ENCODE measurements at places on chromosomes 5 and 9.

DNA sequence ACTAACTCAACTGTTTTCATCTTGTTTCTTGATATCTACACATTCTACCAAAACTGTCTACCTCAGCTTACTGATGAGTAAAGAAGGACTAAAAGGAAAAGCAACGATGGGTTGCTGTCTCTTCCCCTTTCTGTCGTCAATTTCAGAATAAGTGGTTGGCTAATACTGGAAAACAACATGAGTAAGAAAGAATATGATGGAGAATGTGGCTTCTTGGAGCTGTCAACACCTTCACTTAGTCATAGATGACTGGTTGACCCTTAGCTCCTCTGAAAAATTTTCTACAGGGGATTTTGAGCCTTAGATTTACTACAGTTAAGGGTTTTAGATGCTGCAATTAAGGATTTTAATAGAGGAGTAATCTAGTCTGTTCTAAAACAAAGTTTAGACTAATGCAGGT is 797.9 kb downstream of the TLE4 start:
- peak; percentile 31 for DNase-seq

DNA sequence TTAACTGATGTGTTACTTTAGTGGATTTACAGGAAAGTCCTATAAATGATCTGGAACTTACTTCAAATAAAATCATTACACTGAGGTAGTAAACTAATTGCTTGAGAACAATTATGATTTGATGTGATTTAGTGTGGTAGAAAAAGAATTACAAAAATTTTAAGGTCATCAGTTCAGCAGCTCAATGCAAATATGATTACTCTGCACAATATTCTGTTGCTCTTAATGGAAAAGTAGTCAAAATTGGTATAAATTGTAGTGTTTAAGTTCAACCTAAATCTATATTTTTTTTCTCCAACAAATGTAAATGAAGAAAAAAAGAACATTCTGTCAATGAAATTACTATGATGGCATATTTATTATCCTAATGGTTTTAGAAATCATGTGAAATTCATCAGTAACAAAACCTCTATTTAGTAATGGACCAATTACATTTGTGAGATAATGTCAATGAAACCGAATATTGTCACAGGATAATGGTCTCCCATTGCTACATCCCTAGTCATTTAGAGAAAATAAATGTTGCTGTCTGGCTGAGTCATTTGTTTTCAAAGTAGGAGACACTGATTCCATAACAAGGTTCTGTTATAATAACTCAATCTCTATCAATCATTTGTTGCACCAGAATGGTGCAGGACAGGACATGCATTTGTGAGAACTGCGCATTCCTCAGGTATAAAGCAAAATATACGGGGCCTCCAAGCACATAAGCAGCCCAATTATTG is 177.1 kb downstream of the NFIB start:
- DNase-seq, result no peak

DNA sequence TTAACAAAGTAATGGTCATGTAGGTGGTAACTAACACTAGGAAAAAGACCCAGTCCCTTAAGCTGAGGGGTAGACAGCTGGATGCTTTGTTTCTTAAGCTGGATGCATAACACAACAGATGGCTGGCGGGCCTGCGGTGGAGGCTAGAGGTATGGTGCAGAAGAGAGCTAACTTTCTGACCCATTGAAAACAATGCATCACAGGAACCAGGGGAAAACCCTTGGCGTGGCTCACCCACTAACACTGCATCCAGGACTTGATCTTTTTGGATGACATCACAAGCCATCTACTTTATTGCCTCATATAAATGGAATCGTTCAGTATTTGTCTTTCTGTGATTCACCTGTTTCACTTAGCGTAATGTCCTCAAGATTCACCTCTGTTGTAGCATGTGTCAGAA is 138.7 kb downstream of the AUH start:
- DNase-seq, result no peak

DNA sequence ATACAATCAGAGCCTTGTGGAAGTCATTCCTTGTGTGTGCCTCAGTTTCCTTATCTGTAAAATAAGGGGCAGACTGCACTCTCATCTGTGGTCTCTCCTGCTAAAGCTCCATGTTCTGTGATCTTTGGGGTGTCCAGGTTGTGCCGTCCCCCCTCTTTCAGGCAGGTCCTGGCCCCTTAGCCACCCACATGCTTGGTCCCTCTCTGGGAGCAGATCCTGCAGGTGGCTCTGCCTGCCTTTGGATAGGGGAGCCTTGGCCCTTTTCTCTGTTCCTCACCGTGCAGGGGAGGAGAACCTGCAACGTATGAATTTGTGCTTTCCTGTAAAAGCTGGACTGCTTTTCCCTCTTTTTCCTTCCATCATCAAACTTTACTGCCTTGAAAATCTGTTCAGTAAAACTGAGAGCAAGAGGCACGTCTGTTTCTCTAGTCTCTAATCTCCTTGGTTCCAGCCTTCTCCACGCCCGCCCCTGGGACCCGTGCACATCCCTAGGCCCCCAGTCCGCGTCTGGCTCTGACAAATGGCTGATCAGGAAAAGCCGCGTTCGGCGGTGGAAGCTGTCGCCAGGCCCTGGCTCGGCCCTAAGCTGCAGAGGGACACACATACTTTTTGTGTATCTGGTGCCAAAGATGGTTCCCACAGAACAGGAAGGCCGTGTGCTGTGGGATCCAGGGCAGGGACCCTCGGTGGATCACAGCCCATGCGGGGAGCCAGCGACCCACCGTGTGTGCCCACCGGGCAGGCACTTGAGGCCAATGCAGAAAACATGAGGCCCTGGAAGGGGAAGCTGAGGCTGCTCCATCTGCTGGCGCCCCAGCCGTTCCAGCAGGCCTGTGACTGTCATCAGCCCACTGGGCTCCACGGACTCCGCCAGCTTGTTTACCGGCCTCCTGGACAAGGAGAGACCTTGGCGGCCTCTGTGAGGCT is 43.4 kb upstream of the COL5A1 start:
- DNase-seq, result no peak

DNA sequence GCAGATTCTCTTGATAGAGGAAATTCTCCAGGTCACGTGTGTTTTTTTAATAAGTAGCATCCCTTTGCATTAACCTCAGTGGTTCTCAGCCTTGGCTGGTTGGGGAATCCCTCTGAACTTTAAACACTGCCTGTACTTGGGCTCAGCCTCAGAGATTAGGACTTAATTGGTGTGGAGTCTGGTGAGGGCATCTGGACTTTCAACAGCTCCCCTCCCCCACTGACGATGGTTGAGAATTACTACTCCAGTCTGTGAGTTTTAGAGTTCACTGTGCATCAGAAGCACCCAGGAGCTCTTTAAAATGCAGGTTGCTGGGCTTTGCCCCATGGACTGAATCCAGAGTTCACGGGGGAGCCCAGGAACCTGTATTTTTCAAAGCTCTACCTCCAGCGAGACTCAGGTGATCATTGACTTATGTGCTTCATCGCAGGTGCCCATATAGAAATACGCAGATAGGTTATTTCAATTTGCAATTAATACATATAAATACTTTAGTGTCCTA is 71.4 kb downstream of the DAPK1 start:
- DNase-seq, result no peak

GRCh38 chr5:8871446-8871845 is 674.4 kb downstream of the SEMA5A start:
- DNase-seq, result no peak

DNA sequence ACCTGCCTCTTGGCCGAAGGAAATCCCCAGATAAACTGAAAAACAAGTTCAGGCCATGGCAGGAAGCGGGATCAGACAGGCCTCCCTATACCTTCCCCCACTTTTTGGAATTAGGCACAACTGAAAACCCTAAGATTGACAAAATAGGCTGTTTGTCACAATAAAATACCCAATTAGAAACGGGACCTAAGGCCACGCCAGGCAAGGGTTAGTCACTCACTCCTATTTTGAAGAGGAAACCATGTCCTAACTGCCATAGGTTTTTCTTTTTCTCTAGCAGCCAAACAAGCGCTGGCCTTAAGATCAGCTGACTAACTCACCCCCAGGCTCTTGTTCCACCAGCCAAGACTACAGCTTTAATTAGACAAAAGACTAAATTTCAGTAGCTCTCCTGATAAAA is 11.9 kb downstream of the FBP2 start:
- no peak for DNase-seq

- DNase-seq, result no peak
Measured at GRCh38 chr5:157459715-157460599, at the start of gene NIPAL4. Gene NIPAL4 (plus strand): TSS chr5:157460213. CDS start chr5:157460321, 108 bp downstream.

DNA sequence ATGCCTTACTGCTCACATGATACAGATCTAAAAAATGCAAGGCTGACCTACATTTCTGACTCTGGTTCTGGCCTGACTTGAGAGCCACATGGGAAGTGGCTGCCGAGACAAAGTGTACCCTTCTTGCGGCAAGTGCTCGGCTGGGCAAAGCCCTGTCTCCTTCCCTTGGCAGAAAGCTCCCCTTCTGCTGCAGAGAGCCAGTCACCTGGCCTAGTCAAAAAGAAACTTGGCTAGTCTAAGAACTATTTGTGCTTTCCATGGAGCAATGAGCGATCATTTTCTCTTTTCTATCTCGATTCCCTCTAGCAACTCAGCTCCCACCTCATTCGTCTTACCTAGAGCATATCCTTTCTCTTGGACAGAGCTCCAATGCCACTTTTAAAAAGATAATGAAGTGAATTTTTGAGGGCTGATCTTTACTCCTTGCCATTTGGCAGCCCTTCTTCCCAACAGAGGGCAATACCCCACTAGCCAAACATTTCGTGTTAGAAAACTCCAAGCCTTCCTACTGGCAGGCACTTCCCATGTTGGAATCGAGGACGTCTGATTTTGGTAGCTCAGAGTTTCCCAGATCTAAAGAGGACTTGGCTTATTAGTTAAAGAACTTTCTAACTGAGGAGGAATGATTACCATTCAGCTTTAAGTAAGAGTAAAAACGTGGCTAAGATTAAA is 108.1 kb upstream of the PRRC1 start:
- DNase-seq, result no peak

GRCh38 chr9:69120380-69121154 is 53.5 kb upstream of the TJP2 start:
- DNase-seq, result no peak

DNA sequence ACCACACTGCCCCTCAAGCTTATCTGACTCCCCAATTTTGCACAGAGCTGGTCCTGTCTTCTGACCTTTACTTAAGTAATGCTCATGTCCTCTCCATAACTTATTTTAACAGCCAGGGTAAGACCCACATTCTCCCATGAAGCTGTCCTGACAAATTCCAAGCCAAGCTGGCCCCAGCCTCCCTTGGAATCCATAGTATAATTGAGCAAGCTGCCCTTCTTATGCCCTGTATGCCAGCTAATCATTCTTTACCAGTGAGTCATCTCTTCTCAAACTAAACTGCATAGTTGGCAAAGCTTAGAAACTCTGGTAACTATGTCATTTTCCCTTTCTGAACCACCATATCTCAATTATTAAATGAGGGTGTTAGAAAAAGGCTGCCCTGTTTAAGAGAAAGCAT is 92.4 kb downstream of the NFIB start:
- DNase-seq, result peak; percentile 83

GRCh38 chr5:149132474-149132873 is 8.8 kb upstream of the ABLIM3 start:
- DNase-seq, result no peak

- peak; percentile 49 for DNase-seq
Measured at GRCh38 chr5:68455216-68455615, 239.7 kb downstream of the PIK3R1 start.

- no peak for DNase-seq
Measured at GRCh38 chr9:79912318-79913070, 340.7 kb downstream of the TLE4 start.

GRCh38 chr9:124332361-124333202 is 74.8 kb downstream of the NEK6 start:
- no peak for DNase-seq

DNA sequence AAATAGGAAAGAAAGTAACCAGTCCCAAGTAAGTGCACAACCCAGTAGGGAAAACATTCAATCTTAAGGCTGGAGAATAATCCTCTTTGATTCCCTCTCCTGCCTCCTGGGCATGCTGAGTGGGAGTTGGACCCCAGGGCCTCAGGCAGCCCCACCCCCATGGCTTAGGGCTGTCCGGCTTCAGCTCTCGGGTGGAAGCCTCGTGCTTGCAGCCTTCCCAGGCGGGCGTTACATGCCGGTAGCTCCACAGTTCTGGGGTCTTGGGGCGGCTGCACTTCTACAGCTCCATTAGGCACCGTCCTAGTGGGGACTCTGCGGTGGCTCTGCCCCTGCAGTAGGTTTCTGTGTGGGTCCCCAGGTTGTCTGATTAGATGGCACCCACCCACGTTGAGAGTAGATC is 10.1 kb downstream of the GLIPR2 start:
- DNase-seq, result no peak

DNA sequence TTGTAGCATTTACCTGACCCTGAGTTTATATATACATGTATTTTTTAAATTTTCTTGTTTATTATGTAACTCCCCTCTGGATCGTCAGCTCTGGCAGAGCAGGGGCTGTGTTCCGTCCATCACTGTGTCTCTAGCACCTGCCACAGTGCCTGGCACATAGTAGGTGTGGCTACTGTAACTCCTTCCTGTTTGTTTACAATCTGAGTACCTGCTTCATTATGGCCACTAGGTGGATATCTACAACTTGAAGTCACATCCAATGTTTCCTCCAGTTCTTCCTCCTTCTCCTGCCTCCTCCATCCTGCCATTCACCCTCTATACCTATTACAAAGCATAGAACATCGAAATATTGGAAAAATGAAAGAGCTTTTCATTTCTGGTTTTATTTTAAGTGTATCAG is 14.2 kb upstream of the PPP1R2B start:
- no peak for DNase-seq

- no peak for DNase-seq
Measured at GRCh38 chr9:129383019-129383560, 205.0 kb upstream of the IER5L start.

- DNase-seq, result no peak
Measured at GRCh38 chr9:98570663-98571440, 137.9 kb downstream of the GABBR2 start.

DNA sequence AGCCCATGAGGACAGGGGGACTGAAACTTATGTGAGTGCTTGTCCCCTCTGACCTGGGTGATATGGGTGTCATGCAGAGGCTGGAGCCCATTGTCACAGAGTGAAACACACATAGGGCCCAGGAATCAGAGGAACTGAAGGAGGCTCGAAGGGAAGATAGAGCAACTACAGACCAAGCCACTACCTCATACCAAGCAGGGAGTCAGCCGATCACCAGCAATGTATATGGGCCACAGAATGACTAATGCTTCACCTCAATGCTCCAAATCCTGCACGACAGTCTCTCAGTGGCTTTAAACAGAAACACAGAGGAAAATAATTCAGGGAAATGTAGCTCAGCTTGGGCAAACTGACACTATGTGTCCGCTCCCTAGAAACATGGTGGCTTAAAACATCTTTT is 8.9 kb upstream of the FBXW11 start:
- no peak for DNase-seq

- no peak for DNase-seq
Measured at GRCh38 chr9:98890256-98890655, 53.5 kb upstream of the COL15A1 start.

DNA sequence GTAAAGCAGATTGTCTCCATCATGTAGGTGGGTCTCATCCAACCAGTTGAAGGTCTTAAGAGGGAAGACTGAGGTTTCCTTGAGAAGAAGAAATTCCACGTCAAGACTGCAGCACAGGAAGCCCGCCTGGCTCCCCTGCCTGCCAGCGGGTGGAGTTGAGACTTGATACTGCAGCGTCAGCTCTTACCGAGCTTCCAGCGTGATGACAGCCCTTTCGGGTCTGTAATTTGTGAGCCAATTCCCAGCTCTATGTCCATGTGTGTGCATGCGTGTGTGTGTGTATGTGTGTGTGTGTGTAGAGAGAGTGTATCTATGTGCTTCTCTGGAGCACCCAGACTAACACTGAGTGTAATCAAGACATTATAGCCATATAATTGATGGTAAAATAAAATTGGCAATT is 379.7 kb upstream of the IRX2 start:
- no peak for DNase-seq
